ENCODE measurements at places on chromosomes 2 and 18.

GRCh38 chr2:161352719-161353118 is 44.5 kb downstream of the PSMD14 start:
- no peak for DNase-seq

- no peak for DNase-seq
These were observed 50.6 kb upstream of the FMNL2 start for GRCh38 chr2:152284398-152284797.

DNA sequence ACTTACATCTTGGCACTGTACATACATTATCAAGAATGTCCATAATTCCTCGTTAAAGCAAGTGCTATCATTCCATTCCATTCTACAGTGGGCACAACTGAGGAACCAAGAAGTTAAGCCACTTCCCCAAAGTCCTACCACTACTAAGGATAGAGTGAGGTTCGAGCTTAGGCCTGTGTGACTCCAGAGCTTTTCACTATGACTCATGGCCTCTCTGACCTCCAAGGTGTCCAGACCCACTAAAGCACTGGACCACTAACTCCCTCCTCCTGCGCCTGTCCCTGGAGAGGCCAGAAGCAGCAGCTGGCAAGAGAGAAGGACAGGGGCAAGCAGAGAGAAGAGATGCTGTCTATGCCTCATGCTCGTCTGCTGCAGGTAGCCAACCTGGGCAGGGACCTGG is 117.0 kb downstream of the ZBTB7C start:
- DNase-seq, result no peak

GRCh38 chr2:105595536-105595935 is 149.2 kb upstream of the NCK2 start:
- DNase-seq, result no peak

GRCh38 chr2:28751956-28752630 is 463 bp downstream of the PPP1CB start:
- no peak for DNase-seq

- no peak for DNase-seq
These were observed 194.0 kb downstream of the ACTR3 start for GRCh38 chr2:114083717-114084387.

GRCh38 chr2:240823449-240824336 is 3.7 kb upstream of the KIF1A start:
- DNase-seq, result no peak

DNA sequence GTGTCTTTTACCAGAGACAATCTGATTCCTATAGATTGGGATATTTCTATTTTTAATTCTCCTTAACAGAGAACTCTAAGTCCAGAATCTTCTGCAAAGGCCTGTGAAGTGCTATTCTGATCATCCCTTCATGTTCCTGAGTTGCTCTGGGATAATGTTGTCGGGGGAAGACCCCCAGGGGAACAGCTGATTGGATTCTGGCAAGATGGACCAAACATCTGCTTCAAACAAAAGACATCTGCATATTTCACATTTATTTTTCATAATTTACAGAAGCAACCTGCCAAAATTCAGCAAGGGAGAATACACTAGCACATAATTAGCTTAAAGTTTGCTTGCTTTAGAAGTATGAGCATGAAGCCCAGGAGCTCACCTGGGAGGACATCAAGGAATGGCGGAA is 116.0 kb upstream of the ETAA1 start:
- no peak for DNase-seq

DNA sequence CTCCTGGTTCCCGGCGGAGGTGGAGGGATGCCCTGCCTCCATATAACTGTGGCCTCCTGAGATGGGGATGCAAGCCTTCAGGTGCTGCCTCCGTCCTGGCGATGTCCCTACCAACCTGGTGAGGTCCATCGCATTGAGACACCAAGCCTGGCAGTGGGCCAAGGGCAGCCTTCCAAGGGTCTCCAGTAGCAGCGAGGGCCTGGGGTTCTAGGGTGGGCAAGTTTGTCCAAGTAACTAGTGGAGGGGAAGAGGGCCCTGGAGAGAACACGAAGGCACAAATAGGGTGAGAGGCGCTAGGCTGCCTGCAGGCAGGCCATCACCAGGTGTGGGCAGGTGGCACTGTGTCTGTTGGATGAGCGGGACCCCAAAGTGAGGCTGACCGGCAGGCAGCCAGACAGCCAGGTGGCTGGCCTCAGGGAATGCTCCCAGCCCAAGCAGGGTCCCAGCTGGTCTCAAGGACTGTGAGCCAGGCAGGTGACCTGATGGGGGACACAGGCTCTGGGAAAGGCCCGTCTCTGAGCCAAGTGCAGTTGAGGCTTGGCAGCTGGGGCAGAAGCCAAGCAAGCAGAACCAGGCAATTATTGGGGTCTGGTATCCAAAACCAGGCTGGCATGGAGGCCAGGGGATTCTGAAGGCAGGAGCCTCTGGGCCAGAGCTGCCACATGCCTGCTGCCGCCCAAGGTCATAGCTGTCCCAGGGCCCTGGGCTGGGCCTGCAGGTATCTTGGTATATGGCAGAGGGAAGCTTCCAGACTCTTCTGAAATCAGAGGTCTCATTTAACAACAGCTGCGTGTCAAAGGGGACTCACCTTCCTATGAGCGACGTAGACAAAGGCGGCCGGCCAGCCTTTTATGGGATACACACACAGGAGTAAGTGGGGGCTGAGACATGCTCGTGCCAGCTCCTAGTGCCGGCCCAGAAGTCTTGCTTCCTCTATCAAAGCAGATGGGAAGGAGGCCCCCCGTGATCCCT is 23.4 kb downstream of the RAMP1 start:
- DNase-seq, result no peak

DNA sequence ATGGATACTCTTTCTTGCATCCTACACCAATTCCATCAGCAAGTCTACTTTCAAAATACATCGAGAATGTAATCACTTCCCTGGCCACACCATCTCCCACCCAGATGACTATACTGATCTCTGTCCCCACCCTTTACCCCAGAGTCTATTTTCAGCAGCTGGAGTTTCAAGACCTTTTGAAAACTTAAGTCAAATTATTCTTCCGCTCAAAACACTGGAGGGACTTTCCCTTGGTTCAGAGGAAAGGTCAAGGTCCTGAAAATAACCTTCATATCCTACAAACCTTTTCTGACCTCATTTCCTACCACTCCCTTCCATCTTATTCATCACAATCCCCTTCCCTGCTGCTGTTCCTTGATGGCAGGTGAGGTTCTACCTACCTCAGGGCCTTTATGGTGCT is 58.8 kb upstream of the LYPD6 start:
- no peak for DNase-seq

GRCh38 chr2:48134704-48135103 is 228.4 kb upstream of the FBXO11 start:
- DNase-seq, result no peak

DNA sequence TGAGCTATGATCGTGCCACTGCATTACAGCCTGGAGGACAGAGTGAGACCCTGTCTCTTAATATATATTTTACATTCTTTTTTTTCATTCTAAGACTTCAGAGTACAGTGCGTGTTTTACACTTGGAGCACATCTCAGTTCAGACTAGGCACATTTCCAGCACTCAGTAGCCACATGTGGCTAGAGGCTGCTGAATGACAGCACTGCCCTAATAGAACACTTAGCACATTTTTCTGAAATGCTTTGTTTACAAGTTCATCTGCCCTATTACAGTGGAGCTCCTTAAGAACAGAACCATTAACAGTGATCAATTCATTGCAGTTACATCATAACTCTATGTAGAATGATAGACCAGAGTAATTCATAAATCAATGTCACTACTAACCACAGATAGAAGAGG is 138.1 kb downstream of the SUCLG1 start:
- DNase-seq, result no peak

DNA sequence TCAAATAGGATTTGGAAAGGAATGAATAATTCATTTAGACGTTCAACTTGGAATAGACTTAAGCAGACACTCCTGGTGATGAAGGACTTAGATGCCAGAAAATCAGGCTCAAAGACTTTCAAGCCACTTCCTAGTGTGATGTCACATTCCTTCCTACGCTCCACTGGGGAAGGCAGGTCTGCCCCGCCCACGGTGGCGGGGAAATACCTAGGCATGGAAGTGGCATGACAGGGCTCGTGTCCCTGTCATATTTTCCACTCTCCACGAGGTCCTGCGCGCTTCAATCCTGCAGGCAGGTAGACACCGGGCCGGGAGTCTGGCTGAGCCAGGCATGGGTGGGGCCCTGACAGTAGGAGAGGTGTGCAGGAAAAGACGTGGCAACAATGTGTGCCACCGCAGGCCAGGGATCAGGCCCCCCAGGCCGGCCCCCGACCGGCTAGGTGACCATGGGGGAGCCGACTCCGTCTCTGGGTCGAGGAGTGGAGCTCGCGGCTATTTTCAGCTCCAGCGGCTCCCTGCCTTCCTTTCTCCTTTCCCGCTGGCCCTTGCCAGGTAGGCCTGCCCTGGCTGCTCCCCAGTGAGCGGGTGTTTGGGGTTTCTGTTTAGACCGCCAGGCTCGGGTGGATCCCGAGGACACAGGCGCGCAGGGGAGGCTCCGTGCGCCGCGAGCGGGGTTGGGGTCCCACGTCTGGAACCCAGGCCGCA is at the start of gene IL1RL2:
Gene IL1RL2 (plus strand): TSS at position 233 of the 705 bp plus-strand sequence. CDS start 845 bp downstream, outside the sequence.
- no peak for DNase-seq

- no peak for DNase-seq
These were observed 206.2 kb downstream of the RTP5 start for GRCh38 chr2:242075696-242076095.

DNA sequence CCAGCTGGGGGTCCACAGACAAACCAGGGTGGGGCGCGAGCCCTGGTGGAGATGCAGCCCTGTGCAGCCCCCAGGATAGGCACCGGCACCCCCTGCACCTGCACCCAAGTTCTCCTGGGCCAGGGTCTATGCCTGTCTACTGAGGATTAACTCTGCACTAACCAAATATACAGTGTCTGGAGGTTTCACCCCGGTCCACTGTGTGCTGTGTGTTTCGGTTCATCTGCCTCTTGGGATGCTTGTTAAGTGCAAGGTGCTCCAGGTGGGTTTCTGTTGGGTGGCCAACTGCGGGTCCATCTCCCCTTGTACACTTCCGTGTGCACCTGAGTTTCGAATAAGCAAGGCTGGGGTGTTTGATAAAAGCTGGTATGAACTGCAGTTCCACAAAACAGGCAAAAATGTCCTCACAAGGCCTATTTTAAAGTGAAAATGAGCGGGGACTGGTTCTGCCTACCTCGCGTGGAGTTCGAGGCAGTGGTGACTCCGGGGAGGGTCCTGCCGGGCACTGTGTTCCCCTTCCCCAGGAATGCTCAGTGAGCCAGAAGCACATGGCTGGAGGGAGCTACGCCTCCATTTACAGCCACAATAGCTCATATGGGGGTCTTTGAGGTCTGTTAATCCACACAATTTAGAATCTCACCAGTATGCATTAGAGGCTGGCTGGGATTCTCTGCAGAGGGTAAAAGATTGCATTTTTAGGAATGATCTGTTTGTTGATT is 70.7 kb downstream of the EDAR start:
- no peak for DNase-seq

- DNase-seq, result no peak
These were observed 148.8 kb upstream of the ZNF236 start for GRCh38 chr18:76673281-76674185.

DNA sequence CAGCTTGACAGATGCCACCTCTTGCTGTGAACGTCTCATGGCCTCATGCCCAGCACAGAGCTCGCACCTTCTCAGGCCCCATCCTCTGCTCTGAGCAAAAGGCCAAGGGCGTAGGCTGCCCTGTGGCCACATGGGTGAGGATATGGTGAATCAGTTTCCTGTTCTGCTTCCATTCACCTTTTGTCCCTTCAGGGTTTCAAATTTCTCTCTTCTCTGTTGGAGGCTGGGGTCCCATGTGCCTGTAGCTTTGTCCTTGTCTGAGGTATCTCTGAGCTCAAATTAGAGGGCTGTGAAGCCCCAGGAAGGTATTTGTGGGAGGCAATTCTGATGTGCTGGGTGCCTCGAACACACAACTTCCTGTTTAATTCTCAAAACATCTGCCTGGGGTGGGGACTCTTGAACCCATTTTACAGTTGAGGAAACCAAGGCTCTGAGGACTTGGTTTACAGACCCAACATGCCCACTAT is 29.0 kb downstream of the ZAP70 start:
- DNase-seq, result no peak

- DNase-seq, result no peak
These were observed 17.1 kb downstream of the C2orf69 start for GRCh38 chr2:199928226-199928625.

GRCh38 chr18:29418136-29418535 is 1241.2 kb upstream of the CDH2 start:
- no peak for DNase-seq
